NT2/D1 (cell line): ENCODE measurements at places on chromosomes 12 and 14.

DNA sequence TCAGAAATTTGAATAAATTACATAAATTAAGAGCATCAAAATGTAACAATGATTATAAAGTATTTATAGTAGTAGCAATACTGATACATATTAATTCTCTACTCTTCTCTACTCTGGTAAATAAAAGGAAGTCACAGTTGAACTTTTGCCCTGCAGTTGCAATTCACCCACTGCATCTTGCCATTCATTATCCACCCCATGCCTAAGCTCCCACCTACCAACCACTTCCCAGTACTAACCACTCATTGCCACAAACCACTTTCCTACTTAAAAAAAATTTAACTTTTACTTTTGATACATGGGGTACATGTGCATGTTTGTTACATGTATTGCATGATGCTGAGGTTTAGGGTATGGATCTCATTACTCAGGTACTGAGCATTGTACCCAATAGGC is 174.0 kb downstream of the RASSF9 start:
- DNase-seq: no peak

DNA sequence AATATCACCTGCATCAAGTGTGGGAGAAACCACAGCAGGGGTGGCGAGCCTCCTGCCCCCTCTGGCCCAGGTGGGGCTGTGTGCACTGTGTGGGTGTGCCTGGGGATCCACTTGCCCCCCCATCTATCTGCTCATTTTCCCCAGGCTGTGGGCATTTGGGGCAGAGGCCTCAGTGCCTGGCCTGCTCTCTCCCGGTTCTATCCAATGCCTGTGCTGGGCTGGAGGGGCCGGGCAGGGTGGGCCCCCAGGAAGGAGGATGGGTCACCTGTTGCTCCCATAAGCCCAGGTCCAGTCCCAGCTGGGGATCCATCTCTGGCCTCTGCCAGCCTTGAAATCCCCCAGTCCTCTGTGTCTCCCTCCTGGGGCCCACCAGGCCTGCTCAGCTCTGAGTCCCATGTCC is 105.6 kb downstream of the TMEM121 start:
- DNase-seq: no peak

DNA sequence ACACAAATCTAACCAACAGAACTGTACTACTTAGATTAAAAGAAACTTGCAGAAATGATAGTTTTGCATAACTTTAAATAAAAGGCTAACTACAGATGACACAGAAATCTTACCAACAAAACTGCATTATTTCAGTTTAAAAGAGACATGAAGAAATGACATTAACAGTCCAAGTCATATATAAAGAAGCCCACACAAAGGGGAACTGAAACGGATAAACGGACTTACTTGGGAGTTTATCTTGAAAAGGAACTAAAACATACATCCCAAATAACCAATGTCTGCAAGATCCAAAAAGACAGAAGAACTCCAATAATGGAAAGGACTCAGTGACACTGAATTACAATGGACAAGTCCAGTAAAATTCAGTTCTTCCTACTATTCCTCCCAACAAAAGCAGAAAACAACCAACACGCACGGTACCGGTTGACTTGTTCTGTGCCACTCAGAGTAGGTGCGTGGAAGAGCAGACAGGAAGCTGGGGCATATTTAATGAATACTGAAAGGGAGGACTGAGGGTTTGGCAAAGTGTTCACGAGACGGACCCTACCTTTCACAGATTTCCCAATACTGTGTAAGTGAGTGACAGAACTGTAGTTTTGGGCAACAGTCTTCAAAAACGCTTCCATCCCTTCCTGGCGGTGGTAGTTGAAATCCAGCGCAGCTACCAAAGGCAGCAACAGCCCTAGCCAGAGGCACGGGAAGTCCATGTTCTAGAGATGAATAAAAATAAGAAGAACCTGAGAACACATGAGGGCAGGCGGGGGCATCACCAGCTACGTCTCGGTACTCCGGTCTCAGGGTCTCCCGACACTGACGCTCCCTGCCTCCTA is 627 bp downstream of the CPM start:
- no peak for DNase-seq

GRCh38 chr12:108638141-108638827 is 4.6 kb upstream of the SELPLG start:
- peak; percentile 84 for DNase-seq

GRCh38 chr12:114193474-114193873 is 212.5 kb downstream of the TBX5 start:
- no peak for DNase-seq
